IPS DF 6.9 (cell line): ENCODE measurements at places on chromosomes 12 and 14.

DNA sequence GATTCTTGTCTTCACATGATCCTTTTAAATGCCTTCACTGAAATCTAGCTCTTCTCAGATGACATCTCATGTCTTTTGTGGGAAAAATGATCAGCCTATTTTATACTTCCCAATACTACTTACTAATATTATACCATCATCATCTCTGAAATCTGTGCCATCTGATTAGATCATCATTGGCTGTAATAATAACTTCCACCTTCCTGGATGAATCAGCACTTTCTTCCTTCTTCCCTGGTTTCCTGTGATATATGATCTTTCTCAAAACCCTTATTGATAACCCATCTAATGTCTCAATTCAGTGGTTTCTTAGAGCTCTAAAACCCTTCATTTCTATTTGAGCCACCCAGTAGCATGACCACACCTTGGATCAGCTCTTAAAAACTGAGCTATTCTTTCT is 30.9 kb downstream of the GPR137C start:
- DNase-seq, result no peak

GRCh38 chr14:29735459-29735858 is 192.2 kb downstream of the PRKD1 start:
- DNase-seq, result no peak

DNA sequence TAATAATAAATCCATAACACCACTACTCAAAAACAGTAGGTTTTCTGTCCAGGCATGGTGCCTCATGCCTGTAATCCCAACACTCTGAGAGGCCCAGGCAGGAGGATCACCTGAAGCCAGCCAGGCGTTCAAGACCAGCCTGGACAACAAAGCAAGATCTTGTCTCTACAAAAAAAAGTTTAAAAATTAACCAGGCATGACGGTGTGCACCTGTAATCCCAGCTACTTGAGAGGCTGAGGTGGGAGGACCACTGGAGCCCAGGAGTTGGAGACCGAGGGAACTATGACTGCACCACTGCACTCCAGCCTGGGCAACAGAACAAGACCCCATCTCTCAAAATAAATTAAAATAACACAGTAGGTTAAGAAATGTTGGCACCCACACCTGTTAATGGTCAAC is 44.5 kb upstream of the AP4S1 start:
- no peak for DNase-seq

GRCh38 chr12:42432517-42433140 is 106.7 kb downstream of the PPHLN1 start:
- no peak for DNase-seq

DNA sequence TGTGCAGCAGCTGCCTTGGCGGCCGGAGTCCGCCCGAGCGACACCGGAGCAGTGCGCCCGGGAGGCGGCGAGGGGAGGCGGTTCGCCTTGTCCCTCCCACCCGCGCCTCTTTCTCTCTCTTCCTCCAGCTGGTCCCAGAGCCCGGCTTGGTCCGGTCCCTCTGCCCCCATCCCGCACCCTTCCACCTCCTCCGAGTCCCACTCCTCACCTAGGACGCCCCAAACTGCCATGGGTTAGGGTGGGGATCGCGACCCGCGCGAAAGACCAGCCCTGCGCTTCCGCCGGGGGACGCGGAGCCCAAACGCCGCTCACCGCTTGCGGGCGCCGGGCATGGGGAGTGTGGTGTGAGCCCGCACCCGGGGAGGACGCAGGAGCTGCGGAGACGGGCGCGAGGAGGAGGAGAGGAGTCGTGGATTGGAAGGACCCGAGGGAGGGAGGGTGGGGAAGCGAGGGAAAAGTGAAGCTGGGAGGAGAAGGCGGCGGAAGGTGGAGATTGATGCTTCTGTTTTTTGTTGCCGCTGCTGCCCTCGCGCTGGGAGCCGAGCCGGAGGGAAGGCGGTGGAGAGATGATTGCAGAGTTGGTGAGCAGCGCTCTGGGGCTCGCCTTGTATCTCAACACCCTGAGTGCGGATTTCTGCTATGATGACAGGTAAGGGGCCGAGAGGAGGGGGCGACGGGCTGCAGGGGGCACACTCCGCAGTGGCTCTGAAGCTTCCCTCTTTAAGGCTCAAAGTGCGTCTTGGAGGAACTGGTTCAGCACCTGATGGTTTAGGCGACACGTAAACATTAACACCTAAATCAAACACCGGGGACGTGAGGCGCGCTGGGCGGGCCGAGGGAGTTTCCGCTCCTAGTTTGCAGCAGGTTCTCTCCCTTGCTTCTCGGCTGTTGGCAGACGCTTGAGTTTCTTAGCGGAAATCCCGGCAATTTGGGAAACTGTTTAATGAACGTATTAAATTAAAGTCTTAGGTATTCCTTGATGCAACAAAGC is 610 bp downstream of the TMTC2 start:
- no peak for DNase-seq

- no peak for DNase-seq
These were observed 27.2 kb upstream of the HSPB8 start for GRCh38 chr12:119151445-119152026.

- DNase-seq, result no peak
These were observed 76.4 kb upstream of the TMEM132C start for GRCh38 chr12:128190614-128191013.

DNA sequence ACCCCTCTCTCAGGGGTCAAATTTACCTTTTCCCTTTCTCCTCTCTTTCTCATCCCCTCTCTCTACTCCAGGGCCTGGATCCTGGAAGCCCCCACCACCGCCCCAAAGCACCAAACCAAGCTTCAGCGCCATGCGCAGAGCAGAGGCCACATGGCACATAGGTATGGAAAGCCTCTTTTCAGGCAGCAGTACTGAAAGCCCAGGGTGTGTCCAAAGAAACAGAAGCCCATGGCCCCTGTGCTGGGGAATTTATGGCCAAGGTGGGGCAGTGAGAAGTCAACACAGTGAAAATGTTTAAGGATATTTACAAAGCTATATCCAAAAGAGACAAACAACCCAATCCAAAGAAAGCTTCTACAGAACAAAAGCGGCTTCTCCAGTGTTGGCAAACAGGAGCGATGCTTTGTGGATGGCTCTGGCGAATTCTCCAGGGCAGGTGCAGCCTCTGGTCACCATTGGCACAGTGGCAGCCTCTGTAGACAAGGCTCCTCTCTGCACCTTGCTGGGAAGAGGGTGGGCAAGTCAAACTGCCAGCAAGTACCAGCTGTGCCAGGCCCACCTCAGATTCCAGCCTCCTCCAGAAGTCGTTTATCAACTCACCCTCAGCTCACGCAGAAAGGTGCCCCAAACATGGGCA is 4.7 kb upstream of the CPNE6 start:
- DNase-seq, result no peak

GRCh38 chr12:90299121-90299520 is 590.5 kb upstream of the ATP2B1 start:
- DNase-seq, result no peak

DNA sequence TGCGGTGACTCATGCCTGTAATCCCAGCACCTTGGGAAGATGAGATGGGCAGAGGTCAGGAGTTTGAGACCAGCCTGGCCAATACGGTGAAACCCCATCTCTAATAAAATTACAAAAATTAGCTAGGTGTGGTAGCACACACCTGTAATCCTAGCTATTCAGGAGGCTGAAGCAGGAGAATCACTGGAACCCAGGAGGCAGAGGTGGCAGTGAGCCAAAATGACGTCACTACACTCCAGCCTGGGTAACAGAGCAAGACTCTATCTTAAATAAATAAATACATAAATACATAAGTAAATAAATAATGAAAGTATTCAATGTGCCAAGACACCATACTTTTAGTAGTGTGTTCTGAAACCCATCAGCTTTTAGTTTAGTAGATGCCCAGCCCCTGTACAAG is 308.1 kb upstream of the FLRT2 start:
- no peak for DNase-seq

DNA sequence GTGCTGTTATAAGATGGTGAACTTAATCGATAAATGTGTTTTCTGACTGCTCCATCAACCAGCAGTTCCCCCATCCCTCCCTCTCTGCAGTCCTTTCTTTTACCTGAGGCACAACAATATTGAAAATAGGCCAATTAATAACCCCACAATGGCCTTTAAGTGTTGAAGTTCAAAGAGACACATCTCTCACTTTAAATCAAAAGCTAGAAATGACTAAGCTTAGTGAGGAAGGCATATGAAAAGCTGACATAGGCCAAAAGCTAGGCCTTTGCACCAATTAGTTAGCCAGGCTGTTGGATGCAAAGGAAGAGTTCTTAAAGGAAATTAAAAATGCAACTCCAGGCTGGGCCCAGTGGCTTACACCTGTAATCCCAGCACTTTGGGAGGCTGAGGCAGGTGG is 43.7 kb downstream of the SAV1 start:
- DNase-seq, result no peak

- DNase-seq, result no peak
These were observed 4.3 kb downstream of the COQ10A start for GRCh38 chr12:56271031-56271430.

GRCh38 chr12:128267131-128267622 is at the start of gene TMEM132C:
TSS of gene TMEM132C (plus strand) at chr12:128267170. CDS start at chr12:128267403, 233 bp downstream.
- no peak for DNase-seq

DNA sequence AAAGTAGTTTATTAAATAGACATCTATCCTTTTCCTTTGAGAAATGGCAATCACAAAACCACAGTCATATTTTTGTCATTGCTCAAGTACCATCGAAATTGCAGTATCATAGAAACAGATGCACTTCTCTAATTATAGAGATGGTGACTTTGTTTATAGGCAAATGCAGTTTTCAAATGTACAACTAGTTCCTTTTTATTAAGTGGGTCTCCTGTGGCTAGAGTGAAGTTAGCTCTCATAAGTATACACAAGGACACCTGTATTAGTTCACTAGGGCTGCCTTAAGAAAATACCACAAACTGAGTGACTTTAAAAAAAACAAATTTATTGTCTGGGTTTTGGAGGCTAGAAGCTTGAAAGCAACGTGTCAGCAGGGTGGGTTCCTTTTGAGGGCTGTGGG is 62.8 kb downstream of the OTOGL start:
- no peak for DNase-seq

GRCh38 chr12:87846045-87846444 is 183.2 kb downstream of the C12orf50 start:
- DNase-seq, result no peak

DNA sequence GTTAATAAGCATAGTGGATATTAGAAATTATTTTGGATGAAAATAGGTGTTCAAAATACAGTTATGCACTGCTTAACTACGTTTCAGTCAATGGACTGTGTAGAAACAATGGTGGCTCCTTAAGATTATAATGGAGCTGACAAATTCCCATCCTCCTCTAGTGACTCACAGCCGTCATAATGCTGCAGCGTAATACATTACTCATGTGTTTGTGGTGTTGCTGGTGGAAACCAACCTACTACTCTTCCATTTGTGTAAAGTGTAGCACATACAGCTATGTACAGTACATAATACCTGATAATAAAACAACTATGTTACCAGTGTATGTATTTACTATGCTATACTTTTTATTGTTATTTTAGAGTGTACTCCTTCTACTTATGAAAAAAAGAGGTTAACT is 111.2 kb upstream of the TMCC3 start:
- DNase-seq, result no peak

GRCh38 chr14:50531595-50532501 is 521 bp downstream of the MAP4K5 start:
- DNase-seq, result no peak

DNA sequence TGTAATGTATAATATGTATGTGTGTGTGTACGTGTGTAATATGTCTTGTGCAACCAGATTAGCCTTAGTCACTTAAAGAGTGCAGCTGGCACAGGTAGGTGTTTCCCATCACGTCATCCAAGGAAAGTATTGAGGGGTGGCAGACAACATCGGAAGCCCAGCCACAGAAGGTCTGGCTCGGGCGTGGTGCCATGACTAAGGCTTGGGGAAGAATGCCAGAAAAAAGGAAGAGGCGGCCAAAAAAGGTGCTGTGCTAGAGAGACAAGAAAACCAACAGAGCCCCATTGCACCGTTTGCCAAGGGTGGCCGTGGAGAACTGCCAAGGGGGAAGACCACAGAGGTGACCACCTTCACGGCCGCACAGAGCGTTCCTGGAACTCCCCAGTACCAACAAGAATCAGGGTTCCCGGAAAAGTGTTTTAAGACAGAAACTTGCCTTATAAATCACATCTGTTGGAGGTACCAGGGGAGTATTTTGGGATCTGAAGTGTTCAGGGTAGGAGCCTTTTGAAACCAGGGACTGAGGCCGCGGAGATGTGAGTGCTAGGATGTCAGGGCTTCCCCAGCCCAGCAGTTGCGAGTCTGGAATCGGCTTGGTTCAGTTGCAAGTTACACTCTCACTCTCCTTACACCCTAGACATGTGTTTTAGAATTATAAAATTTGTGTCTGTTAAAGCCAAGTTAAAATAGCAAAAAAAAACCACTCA is 131.2 kb upstream of the DYRK2 start:
- no peak for DNase-seq

DNA sequence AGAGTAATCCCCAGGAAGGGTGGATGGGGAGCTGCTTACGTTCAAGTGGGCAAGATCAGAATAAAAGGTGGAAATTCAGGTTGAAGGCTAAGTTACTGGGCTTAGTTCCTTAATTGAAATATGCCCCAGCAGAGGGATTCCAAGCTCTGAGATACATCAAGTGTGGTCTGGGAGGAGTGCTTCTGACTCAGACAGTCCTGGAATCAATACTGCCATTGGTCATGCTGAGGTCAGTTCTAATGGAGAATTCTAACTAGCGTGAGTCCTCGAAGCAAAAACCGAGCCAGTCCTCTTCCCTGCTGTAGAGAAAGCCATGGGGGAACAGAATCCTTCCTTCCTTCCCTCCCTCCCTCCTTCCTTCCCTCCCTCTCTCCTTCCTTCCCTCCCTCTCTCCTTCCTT is 39.9 kb downstream of the NOS1 start:
- DNase-seq, result no peak

DNA sequence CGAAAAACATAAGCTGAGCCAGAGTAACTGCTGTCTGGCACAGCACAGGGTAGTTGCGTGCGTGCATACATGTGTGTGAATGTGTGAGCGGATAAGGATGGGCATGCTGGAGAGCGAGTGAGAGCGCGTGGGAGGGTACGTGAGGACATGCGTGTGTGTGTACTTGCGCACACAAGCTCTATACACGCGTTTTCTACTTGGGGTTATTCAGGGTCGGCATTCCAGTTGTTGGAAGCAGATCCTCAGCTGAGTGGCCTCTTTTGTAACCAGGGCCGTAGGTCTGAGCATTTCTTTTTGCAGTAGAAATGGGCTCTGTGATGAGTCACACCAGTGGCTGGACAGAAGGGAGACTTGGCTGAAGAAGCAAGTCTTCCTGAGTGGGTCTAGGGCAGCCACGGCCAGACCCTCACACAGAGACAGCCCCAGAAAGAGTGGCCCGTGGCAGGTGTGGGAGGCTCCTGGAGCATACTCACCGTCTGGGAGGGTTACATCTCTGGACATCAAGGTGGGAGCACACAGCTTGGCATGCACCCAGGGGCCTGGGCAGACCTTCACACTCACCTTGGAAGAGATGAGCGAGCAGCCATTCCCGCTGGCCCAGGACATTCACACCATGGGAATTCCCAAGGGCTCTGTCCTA is 78.0 kb downstream of the LRRC74A start:
- no peak for DNase-seq
